ENCODE measurements at places on chromosomes 6 and 20. TPM values are rescaled to one million over a fixed set of nuclear protein-coding genes. Genes with fewer than 3 reads are reported as not detected.

Gene DZANK1
- 1.2 TPM for total RNA-seq

Gene IYD
- not detected for total RNA-seq

Gene PRR18
- total RNA-seq: not detected

Gene SLC22A16
- total RNA-seq: not detected

Gene XKR7
- not detected for total RNA-seq

Gene OPRL1
- total RNA-seq: 2.3 TPM

Gene OXT
- not detected for total RNA-seq
